ENCODE measurements at places on chromosomes 5 and 9.
A peak's percentile ranks its signal among the peaks of the same experiment; 100 is the strongest.

GRCh38 chr5:757346-757930 is 27.1 kb downstream of the ZDHHC11B start:
- DNase-seq, result no peak

- DNase-seq, result no peak
Measured at GRCh38 chr5:132064140-132064539, 3.7 kb downstream of the IL3 start.

DNA sequence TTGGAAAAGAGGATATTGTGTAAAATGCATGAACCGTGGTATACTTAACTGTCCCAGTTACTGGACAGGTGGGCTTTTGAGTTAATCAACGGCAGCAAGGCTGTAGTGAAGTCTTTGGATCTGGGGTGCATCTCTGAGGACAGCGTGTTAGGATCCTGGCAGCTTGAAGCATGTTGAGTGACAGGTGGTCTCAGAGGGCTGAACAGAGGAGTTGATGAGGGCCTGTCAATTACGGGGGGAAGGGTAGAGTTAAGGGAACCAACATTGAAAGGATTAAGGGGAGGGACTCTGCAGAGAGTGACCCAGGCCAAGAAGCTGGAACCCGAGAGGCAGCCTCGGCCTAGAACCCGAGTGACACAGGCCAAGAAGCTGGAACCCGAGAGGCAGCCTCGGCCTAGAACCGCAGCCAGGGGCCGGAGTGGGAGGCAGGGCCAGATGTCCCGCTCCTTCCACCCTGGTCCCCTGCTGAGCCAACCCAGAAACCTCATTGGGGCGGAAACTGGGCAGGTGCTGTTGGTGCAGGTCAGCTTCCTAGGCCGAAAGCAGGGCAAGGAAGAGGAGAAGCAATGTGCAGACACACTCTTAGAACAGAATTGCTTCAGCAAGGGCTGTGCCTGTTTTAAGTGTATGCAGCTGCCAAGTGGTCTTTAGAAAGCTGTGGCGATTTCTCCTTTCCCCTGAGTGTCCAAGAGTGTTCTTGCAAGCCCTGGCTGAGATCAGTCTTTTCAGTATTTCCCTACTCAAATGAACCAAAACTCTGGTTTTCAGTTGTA is 62.0 kb downstream of the ANKRD33B start:
- DNase-seq, result no peak

DNA sequence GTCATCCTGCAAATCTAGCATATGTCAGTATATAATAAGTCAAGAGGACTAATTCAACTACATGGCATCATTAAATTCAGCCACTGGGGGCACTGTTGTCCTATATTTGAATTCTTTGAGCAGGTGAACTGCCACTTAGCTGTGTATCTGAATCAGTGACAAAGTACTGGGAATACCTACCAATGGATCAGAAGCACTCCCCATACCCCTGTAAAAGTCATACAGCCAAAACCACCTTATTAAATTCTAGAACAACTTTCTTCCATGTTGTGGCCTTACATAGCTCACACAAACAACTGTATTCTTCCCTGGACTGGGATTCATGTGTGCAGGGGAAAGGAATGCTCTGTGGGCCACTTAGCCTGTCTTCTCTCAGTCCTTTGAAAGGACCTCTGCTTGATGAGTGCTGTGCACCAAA is 57.4 kb upstream of the PLPP6 start:
- peak; percentile 36 for DNase-seq

GRCh38 chr5:123907349-123907748 is 395.4 kb downstream of the CSNK1G3 start:
- DNase-seq, result no peak

DNA sequence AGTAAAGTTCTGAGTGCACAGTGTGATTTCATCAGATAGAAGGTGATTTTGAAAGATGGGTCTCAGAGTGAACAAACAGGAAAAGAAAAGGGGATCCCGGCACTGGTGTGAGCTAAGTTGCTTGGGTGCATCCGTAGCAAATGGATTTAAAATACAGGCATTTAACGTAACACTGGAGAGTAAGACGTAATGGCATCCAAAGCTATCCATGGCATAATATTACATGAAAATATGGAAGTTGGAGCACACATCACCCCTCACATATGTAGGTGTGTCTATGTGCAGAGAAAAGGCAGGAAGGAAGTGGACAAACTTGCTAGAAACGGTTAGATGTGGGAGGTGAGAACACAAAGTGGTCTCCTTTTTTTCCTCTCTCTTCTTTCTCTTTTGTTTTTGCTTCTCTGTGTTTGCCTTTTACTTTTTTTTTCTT is 38.2 kb upstream of the SEMA4D start:
- DNase-seq, result no peak

GRCh38 chr9:18118268-18118667 is 355.7 kb upstream of the ADAMTSL1 start:
- no peak for DNase-seq

- peak; percentile 67 for DNase-seq
Measured at GRCh38 chr9:135504262-135505243, 4.1 kb downstream of the MRPS2 start.

DNA sequence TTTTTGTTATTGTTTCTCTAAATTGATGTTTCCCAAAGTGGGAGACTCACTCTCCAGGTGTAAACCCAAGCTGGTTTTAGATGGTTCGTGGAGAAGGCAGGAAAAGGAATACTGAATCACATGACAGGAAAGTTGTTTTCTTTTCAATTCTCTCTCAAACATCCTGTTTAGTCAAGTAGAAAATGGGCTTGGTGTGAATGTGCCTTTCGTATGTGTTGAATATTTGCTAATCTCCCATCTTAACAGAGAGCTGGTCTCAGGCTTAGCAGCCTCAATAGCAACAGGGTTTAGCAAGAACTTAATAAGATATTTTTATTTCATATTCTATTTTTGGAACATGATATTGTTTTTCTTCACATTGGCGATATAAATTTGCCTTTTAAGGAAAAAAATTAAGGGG is 119.7 kb downstream of the INSYN2B start:
- no peak for DNase-seq

- no peak for DNase-seq
Measured at GRCh38 chr5:74164725-74165235, 475.7 kb downstream of the ENC1 start.

GRCh38 chr5:79255786-79256557 is 20.0 kb downstream of the JMY start:
- DNase-seq, result no peak

GRCh38 chr5:119077444-119077843 is 6.6 kb downstream of the DMXL1 start:
- DNase-seq, result no peak

- DNase-seq, result no peak
Measured at GRCh38 chr9:2302606-2303005, 287.5 kb downstream of the SMARCA2 start.

DNA sequence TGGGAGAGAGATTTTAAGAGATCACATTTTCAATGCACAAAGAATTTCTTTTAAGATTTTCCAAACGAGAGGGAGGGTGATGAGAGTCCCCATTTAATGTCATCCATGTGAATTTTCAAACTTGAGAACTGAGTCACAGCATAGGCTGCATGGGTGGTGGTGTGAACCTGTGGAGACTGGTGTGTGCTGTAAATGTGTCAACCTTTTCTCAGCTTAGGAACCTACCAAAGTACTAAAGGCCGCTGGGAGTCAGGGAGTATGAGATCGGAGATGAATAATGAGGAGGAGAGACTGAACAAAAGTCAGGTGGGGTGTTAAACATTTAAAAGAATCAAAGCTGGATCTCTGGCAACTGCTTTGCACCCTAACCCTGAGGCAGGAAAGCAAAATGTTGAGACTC is 7.5 kb downstream of the ALDH1A1 start:
- no peak for DNase-seq

DNA sequence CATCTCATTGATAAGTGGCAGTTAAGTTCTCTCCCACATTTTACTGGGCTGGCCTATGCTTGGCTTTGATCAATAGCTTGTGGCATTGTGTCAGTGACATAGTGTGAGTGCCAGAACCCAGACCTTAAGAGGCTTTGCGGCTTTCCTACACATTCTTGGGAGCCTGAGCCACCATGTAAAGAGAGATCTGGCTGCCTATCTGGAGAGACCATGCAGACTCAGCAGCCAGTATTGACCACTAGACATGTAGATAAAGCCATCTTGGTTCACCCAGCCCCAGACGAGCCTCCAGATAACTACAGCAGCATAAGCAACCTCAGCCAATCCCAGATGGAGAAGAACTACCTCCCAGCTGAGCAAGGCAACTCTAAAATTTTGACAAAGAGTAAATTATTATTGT is 28.6 kb downstream of the C9orf153 start:
- no peak for DNase-seq

- DNase-seq, result no peak
Measured at GRCh38 chr5:3325201-3325971, 270.2 kb upstream of the IRX1 start.

GRCh38 chr5:132746954-132747615 is at the start of gene CCNI2:
Gene CCNI2, plus strand, starts transcription at chr5:132747426. Its CDS starts 70 bp downstream, at chr5:132747496.
- peak; percentile 39 for DNase-seq

- DNase-seq, result no peak
Measured at GRCh38 chr5:172044631-172045314, 38.3 kb upstream of the FBXW11 start.

DNA sequence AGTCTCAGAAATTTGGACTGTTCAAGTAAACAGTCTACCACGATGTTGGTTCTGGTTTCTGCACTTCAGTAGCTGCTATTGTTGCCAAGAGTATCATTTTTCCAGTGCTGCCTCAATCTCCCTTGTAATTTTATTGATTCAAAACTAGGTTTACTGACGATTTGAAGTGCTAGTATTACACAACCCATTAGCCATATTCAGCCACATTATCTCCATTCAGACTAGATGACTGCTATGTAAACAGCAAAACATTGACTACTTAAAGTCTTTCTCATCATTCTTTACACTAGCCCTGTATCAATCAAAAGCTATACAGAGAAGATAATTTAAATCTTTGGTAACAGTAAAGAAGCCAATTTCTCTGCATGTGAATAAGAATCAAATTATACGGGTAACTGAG is 102.0 kb upstream of the TSLP start:
- no peak for DNase-seq

- DNase-seq, result no peak
Measured at GRCh38 chr5:115962565-115963402, 509 bp downstream of the LVRN start.

DNA sequence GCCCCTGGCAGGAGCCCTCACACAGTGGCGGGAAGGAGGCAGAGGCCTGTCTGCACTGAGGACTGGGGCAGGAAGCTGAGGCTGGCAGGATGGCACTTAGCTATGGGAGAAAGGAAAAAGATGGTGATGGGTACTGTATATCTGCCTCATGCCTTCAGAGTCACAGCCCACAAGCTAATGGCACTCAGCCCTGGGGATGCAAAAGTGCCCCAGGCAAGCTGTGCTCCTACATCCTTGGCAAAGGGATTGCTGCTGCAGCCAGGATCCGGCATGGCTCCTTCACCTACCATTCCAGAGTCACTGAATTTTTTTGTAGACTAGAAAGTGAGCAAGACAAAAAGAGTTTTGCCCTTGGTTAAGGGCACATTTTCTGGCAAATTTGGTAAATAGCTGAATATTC is 8.7 kb downstream of the ACSL6 start:
- no peak for DNase-seq

DNA sequence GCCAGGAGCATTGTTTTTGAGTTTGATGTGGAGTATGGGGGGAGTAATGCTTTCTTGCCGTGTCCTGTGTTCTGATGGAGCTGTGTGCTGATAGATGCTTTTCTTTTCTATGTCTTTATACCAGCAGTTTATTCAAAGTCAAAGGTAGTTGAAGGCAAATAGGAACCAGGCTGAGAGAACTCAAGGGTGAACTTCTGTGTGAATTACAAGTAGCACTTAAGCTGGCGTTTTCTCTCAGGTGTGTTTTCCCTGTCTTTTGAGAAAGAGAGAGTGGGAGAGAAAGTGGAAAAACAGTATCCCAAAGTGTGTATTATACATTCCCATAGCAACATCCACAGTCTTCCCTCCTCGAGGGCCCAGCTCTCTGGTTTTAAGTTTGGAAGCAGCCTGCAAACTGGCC is 1.5 kb downstream of the TNFAIP8 start:
- DNase-seq, result no peak

- DNase-seq, result no peak
Measured at GRCh38 chr9:121358751-121359150, 11.3 kb downstream of the STOM start.

- no peak for DNase-seq
Measured at GRCh38 chr5:8150791-8151190, 281.8 kb downstream of the MTRR start.

GRCh38 chr9:35560625-35561337 is 44.3 kb upstream of the TESK1 start:
- no peak for DNase-seq

- no peak for DNase-seq
Measured at GRCh38 chr5:118211606-118212005, 776.7 kb downstream of the DTWD2 start.

DNA sequence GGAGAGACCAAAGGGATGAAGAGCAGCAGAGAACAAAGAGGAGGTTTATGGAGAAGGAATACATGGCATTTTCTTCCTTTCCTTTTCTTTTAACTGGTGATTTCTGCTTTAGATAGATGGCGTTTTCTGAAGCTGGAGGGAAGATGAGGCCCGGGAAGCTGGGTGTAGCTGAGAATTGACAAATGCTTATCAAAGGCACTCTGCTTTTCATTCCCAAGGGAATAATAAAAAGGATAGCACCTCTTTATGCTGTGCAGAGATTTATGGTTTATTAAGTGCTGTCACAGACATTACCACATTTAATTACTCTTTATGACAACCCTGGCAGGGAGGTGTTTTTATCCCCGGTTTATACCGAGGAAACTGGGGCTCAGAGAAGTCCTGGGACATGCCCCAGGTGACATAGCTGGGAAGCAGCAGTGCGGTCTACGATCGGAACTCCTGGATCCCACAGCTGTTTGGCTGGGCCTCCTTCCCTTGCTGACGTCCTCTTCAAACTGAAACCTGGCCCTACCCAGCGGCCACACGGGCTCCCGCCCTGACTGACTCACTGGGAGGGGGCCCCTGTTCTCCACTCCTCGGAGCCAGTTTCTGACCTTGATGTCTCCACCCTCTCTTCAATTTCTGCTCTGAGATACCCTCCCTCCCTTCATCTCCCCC is 8.2 kb upstream of the EPB41L4B start:
- DNase-seq, result no peak

GRCh38 chr5:176320577-176320976 is 41.0 kb downstream of the KIAA1191 start:
- no peak for DNase-seq

- peak; percentile 27 for DNase-seq
Measured at GRCh38 chr9:129336601-129337331, 158.7 kb upstream of the IER5L start.

DNA sequence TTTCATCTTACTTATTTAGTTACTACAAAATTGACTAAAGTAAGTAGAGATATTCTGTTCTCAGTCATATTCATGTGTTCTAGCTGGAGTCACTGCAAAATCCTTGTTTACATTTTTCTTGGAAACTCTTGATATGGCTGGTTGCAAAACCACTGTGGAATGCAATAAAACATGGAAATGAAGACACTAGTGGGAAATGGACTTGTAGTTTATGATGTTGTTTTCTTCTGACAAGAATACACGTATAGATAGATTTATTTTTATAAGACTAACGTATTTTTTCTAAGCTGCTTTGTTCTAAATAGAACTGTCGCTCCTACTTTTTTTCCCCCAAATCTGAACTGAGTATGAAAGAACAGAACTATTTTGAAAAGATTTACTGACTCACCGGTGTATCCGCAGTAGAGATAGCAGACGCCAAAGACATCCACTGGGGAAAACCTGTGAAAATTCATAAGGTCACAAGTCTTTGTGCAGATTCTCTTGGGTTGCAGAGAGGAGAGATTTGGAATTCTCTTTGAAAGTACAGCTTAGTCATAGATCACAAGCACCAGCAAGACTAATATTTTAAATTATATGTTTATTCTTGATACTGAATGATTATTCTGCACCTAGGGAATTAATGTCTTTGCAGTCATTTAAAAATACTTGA is 119.6 kb upstream of the TAF11L2 start:
- no peak for DNase-seq

Data from GM19239 (cell line).